ENCODE measurements at places on chromosomes 1 and 21. TPM values are rescaled to one million over a fixed set of nuclear protein-coding genes. Genes with fewer than 3 reads are reported as not detected.

DNA sequence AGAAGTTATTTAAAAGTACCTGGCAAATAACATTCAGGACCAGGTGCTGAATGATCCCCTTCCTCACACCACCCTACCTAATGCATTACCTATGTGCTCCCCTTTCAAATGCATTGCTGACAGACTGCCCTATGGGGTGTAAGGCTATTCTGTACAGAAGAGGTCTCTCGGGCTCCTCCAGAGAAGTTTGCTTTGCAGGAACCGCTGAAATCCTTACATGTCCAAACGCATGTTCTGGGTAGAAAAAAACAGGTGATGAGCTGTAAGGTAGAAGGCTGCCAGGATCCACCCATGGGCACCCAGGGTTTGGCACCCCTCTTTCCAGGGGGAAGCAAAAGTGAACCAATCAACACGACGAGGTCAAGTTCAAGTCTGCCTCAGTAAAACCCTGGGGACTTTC, 58.3 kb upstream of the TARBP1 start:
- DNase-seq = no peak

- DNase-seq = no peak
Measured at GRCh38 chr1:223780949-223781348, 64.8 kb downstream of the TP53BP2 start.

- no peak for DNase-seq
Measured at GRCh38 chr1:25710583-25711347, 89.2 kb upstream of the SELENON start.

DNA sequence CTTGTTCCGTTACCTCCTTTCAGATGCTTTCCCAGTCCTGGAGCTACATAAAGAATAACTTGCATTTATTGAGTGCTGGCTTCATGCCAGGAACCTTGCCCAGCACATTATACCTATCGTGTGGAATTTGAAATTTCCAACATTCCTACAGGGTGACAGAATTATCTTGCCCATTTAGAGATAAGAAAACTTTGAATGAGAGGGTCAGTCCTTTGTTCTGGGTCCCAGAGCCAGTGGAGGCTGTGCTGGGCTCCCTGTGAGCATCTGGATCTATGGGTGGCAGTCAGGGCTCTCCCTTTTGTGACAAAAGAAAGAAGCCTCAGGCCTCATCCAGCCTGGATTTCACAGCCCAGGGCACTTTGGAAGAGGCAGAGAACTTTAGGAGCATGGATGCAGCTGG, 3.2 kb downstream of the GSTM4 start:
- no peak for DNase-seq

- DNase-seq = no peak
Measured at GRCh38 chr1:162416215-162416614, 4.3 kb upstream of the SH2D1B start.

CCDC27 gene
- not detected for total RNA-seq

SHISAL2A gene
- not detected for total RNA-seq

GRCh38 chr21:31186916-31187315, 148.6 kb upstream of the KRTAP19-8 start:
- DNase-seq = no peak

Data from omental fat pad (tissue), 4 donors.